Fibroblast of lung (primary cell): ENCODE measurements at places on chromosomes 12 and 14.

DNA sequence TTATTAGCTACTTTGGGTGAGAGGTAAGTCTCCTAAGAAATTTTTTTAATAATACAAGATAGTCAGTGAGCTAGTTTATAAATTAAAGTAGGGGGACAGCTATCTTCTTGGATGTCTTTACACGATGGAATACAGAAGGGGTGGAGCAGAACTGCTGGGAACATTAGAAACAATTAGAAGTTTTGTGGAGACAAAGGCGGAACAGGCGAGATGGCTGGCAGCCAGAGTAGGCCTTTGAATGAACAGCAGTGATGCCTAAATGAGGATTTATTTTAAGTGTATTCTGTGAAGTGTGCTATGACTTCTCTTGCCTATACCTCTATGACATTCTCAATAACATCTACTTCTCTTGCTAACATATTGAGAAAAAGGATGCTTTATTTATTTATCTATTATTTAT lies 1345.3 kb upstream of the SEL1L start:
- DNase-seq: no peak

DNA sequence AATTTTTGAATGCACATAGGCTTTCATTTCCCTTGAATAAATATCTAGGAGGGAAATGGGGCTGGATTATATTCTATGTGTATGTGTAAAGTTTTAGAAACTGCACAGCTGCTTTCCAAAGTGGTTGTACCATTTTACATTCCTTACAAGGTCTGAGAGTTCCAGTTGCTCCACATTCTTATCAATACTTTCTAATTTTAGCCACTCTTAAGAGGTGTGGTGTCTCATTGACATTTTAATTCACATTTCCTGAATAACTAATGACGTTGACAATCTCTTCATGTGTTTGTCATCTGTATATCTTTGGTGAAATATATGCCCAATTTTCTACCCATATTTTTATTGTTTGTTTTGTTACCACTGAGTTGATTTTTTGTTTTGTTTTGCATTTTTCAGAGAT lies 74.6 kb upstream of the VASH1 start:
- no peak for DNase-seq

DNA sequence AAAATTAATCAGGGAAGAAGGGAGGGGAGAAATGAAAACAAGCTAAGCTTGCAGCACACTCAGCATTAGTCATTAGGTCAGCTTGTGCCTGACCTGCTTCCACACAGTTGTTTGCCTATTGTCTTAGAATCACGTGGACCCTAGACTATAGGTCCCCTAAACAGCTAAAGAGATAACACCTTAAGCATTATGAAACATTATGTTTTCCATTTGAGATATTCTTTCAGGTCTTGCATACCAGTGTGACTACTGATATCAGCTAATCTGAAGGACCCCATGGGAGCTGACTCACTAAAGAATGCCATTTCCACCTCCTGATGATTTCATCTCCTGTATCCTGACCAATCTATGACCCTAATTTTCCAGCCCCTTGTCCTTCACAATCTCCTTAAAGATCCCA lies 154.1 kb upstream of the FUT8 start:
- peak; percentile 78 for DNase-seq

- no peak for DNase-seq
Observed at GRCh38 chr12:19718401-19718800, 279.1 kb downstream of the AEBP2 start.

GRCh38 chr14:59044707-59045106 lies 143.8 kb upstream of the DAAM1 start:
- no peak for DNase-seq

GRCh38 chr12:76747245-76747644 lies 16.7 kb upstream of the ZDHHC17 start:
- no peak for DNase-seq

DNA sequence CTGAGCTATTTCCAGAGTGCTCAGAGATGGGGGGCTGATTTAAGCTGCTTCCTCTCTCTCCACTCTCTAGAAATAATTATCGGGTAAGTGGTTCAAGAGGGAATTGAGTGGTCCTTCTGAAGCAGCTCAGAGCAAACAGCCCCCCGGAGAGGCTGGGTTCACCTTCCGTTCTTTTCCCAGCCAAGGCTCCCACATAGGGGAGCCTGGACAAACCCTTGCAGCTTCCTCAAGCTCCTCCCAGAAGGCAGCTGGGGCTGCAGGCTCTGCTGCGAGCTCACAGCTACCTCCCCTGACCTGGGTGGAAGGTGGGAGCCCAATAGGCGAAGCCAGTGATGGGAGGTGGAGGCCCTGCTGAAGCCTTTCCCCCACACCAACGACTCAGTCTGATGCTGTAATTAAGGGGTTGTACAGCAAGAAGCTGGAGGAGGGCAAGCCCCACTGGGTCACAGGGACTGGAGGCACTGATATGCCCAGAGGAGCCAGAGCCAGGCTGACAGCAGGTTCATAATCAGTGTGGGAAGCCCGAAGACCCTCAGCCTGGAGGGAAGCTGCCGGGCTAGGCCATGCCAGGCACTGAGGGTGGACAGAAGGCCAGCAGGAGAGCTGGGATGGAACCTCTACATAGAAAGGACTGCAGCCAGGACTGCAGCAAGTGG lies 52.4 kb downstream of the ARL6IP4 start:
- no peak for DNase-seq

DNA sequence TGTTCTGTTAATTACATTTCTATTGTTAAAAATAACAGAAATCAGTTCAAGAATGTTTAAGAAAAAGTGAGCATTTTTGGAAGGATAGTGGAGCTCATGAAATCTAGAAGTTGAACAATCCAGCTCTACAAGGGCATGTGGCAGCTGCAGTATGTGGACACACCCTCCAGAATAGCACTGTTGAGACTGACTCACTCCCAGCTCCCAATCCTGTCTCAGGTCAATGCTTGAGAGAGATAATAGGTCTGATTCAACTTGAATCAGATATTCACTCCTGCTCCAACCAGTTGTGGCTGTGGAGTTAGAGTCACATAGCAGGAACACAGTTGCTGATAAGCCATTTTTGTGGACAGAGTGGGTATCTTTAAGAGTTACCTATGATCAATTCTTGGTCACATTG lies 113.0 kb upstream of the NTF3 start:
- DNase-seq: peak; percentile 41

DNA sequence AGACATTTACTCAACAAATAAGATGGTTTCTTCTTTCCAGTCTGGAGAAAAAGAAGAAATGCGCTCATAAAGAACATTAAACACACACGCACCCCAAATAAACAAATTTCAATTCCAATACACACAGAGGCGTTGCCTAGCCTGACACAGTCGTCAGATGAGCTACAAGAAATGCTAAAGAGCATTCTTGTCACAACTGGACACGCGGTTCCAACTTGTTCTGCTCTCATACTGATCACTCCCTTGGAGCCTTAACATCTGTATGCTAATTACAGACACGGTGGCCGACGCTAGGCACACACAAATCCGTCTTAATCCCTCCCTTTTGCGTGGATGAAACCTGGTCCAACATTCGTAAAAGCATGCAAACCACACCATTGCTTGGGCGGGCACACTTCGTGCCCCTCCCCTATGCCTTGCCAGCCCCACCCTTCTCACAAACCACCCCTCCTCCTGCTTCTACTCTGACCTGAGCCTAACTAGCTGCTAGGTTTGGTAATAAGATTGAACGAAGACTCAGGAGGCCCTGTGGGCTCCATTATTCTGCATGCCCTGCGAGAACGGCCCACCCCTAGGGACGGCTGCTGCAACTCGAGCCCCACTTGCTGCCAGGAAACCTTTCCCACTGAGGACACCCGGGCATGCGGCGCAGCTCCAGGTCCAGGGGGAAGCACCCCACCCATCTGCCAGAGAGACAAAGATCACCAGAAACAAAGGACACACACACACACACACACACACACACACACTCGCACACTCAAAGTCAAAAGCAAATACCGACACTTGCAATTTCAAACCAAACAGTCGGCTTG lies 1.2 kb downstream of the KCNK10 start:
- no peak for DNase-seq

GRCh38 chr14:72383865-72384264 lies 451.6 kb downstream of the RGS6 start:
- DNase-seq: no peak

DNA sequence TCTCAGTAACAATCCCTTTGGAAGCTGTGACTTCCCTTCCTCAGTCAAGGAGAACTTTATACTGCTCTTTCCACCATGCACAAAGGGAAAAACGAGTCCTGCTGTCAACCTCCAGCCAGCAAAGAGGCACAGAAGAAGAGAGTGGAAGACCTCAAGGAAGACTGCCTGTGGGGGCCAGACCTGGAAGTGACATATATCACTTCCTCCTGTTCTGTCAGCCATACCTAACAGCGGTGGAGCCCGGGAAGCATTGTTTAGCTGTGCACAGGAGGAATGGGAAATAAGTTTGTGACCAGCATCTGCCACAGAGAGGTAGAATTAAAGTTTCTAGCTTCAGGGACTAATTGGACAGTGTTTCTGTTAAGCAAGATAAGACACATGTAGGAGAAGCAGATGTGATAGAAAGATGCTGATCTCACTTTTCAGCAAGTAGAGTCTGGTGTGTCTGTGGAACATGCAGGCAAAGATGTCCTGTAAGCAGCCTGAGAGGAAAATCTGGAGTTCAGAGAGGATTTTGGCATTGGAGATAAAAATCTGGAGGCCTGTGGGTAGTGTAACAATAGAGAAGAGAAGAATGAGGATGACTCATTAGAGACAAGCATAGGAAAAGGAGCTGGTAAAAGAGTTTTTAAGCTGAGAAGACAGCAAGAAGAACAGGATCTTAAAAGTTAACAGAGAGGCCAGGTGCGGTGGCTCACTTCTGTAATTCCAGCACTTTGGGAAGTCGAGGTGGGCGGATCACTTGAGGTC lies 141.6 kb upstream of the CPSF6 start:
- DNase-seq: peak; percentile 86

- no peak for DNase-seq
Observed at GRCh38 chr12:104499668-104500332, 43.1 kb downstream of the CHST11 start.

- DNase-seq: no peak
Observed at GRCh38 chr12:57435293-57435692, 709 bp downstream of the INHBC start.

DNA sequence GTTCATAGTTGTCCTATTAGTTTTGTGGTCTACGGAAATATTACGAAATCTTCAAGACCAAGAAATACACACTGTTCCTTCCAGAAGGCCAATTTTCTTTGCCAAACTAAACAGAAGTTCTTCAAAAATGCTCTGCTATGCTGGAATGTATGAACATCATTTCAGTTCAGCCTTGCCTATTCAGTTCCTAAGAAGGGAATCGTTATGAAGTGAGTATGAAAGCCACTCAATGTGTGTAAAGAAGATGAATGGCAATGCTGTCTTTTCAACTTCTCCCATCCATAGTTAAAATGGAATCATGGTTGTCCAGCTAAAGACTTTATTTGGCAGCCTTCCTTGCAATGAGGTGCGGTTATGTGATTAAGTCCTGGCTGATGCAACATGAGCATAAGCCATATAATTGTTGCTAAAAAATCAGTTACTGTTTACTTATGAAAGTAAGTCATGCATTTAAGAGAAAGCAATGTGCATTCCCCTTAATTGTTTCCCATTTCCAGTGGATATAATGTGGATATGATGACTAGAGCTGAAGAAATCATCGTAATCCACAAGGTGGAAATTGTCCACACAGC lies 73.8 kb upstream of the PTPRR start:
- peak; percentile 92 for DNase-seq

- DNase-seq: peak; percentile 1
Observed at GRCh38 chr12:86261578-86261977, 5.4 kb upstream of the MGAT4C start.

GRCh38 chr12:49294086-49294803 lies 702 bp upstream of the PRPH start:
- no peak for DNase-seq

DNA sequence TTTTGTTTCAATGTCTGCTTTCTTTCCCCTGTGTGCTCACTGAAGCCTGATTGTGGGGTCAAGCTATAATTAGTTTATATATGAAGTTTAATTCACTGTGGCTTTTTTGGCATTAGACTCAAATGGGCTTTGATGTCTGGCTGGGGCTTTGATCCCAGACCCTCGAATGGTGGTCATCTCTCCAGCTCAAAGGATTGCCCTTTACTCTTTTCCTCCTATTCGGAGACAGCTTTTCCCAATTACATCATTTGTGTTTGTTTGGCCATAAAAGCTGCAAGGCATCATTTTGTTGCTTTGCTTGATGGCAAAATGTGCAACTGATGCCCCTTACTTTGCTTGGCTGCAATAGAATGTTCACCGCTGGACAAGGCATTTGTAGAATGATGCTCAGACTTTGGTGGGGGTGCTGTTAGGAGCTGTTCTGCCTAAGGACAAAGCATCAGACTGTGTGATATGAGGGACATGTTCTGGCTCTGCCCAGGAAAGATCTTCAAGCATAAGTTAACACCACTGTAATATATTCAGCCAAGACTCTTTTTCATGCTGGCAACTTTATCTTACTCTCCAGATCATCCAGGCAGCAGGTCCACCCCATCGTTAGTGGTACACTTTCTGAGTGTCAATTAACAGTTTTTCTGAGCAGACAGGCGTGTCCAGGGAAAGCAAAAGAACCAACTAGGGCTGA lies 3.2 kb upstream of the DACT1 start:
- DNase-seq: no peak

DNA sequence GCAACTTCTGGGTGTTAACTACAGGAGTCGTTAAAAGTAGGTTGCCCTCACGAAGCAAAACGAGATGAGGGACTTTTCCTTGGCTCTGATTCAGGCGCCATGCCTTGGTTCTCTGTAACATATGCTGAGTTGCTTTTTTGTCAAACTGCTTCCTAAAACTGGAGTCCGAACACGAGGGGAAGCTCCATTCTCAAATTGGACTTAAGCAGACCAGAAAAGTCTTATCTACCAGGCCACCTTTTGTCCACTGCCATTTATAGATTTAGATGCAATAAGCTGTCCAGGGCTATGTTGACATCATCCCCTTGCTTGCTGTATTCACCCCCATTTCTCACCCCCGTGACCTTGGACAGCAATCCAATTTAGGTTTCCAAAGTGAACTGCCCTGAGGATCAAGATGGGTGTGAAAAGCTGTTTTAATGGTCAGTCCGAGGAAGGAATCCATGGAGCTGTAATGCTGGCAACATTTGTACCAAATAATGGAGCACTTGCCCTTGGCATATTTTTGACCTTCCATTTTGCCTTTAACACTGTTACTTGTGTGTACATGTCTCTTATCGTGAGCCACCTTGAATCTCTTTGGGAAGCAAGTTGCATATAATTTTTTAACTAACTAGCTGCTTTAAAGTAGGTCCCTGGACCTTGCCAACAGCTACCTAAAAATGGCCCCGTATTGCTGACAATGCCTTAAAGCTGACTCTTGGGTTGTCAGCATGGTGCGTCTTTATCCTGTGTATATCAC lies 298.1 kb downstream of the EGLN3 start:
- DNase-seq: no peak

GRCh38 chr12:41459111-41459905 lies 271.2 kb downstream of the PDZRN4 start:
- no peak for DNase-seq
